ENCODE measurements at places on chromosomes 6 and 20. TPM values are rescaled to one million over a fixed set of nuclear protein-coding genes. Genes with fewer than 3 reads are reported as not detected.

RBM24 gene
- total RNA-seq, result 1.9 TPM

RPS6KA2 gene
- 89.7 TPM for total RNA-seq

LPA gene
- total RNA-seq, result not detected

PREP gene
- 9.0 TPM for total RNA-seq

C2 gene
- total RNA-seq, result 4.4 TPM

GPR63 gene
- total RNA-seq, result 0.27 TPM

SLC17A1 gene
- total RNA-seq, result not detected

HLA-DOB gene
- not detected for total RNA-seq

DEFB116 gene
- not detected for total RNA-seq

SLC16A10 gene
- total RNA-seq, result not detected

EYS gene
- 0.09 TPM for total RNA-seq

TMEM14C gene
- total RNA-seq, result 46.4 TPM

CGA gene
- total RNA-seq, result not detected

EPB41L1 gene
- total RNA-seq, result 13.5 TPM

PTPRK gene
- total RNA-seq, result 27.1 TPM

RREB1 gene
- total RNA-seq, result 23.8 TPM

GHRH gene
- not detected for total RNA-seq

FOXF2 gene
- 0.25 TPM for total RNA-seq

ALDH5A1 gene
- 1.6 TPM for total RNA-seq

OR2J3 gene
- not detected for total RNA-seq

ARFGEF3 gene
- total RNA-seq, result 0.09 TPM

ENPP1 gene
- total RNA-seq, result 7.4 TPM

FRMD1 gene
- total RNA-seq, result not detected

KIF6 gene
- total RNA-seq, result 0.08 TPM

TRIM39 gene
- total RNA-seq, result 8.5 TPM

SYCP2L gene
- total RNA-seq, result not detected

XKR7 gene
- not detected for total RNA-seq

PSORS1C1 gene
- 7.0 TPM for total RNA-seq

PGC gene
- total RNA-seq, result not detected

ETV7 gene
- total RNA-seq, result 0.09 TPM

EPHA7 gene
- 1.5 TPM for total RNA-seq
